ENCODE measurements at places on chromosomes 5 and 9. TPM values are rescaled to one million over a fixed set of nuclear protein-coding genes. Genes with fewer than 3 reads are reported as not detected.

Gene CLIC3
- 0.29 TPM for polyA plus RNA-seq

Gene ARHGEF28
- 7.3 TPM for polyA plus RNA-seq

Gene MAMDC2
- 9.7 TPM for polyA plus RNA-seq

Gene FCN2
- not detected for polyA plus RNA-seq

DNA sequence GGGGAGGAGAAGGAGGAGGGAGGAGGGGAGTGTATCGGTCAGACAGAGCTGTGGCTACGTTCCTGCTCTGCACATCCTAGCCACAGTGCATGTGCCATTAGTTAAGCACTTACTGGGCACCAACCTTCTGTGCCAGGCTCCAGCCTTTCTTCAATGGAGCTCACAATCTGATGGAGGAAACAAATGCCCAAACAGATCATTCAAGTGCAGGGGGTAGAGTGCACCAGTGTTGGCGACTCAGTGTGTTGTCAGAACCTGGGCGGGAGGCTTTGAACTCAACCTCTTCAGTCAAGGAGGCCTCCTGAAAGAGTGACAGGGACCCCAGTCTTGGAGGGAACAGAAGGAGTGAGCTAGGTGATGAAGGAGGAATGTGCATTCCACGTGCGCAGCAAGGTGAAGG, 51.9 kb upstream of the SHB start:
- no peak for DNase-seq

GRCh38 chr5:132261881-132262845, 4.7 kb downstream of the PDLIM4 start:
- no peak for DNase-seq

DNA sequence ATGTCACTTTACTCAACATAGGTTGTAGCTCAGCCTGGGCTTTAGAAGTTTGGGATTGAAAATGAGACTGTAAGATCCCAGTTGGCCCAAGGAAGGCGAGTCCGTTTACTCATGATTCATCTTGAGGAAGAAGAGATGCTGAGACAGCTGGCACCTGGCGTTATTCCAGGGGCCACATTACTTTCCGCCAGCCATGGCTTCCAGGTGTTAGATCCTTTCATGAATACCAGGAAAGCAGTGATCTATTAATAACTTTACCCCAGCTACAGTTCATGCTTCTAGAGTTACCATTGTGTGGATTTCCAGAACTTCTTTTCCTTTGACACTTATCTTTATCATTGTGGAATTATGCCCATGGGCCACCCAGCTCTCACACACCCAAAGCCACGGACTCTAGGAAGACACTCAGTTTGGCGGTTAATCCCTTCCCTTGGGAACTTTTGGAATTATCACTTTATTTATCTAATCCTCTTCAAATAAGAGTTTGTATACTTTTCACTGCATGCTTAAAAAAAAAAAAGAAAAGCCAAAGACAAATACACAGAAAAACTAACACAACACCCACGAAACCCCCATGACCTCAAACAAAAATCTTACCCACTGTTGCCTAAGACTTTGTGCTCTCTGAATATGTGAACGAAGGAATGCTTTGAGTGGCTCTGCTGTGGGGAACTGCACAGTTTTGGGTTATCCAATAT, 26.9 kb downstream of the RAI14 start:
- no peak for DNase-seq

- DNase-seq, result no peak
Measured at GRCh38 chr9:137379761-137380161, 43.2 kb downstream of the EXD3 start.

DNA sequence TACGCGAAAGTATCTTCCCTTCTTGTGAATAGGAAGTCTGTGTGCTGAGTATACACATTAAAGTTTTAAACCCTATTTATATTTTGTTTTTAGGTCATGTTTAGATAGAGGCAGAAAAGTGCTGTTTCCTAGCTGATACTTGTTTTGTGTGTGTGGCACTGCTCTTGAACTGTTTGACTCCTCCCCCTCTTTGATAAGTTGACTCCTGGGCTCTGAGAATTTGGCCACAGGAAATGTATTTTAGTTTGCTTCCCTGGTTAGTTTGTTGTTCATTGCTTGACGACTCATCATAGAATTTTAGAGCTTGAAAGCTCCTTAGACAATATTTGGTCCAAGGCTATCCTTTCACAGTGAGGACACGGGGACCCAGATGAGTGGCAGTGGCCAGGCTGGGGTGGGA, 2.0 kb upstream of the CDC14B start:
- DNase-seq, result no peak

All from muscle of arm (tissue), 14 donors.